ENCODE measurements at places on chromosomes 1 and 21.

DNA sequence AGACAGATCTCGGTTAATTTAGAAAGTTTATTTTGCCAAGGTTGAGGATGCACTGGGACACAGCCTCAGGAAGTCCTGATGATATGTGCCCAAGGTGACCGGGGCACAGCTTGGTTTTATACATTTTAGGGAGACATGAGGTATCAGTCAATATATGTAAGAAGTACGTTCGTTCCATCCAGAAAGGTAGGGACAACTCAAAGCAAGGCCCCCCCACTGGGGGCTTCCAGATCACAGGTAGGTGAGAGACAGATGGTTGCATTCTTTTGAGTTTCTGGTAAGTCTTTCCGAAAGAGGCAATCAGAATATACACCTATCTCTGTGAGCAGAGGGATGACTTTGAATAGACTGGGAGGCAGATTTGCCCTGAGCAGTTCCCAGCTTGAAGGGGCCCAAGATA lies 60.4 kb upstream of the VTCN1 start:
- DNase-seq: no peak

- DNase-seq: no peak
These were observed 46.6 kb upstream of the VTCN1 start for GRCh38 chr1:117257291-117257690.

- DNase-seq: no peak
These were observed 1.4 kb downstream of the GPR161 start for GRCh38 chr1:168135116-168135920.

- DNase-seq: no peak
These were observed 80.6 kb downstream of the CENPF start for GRCh38 chr1:214683621-214684020.

- no peak for DNase-seq
These were observed 250.9 kb upstream of the DAB1 start for GRCh38 chr1:57674801-57675200.

- no peak for DNase-seq
These were observed 857.8 kb upstream of the B3GALT2 start for GRCh38 chr1:194043984-194044755.

DNA sequence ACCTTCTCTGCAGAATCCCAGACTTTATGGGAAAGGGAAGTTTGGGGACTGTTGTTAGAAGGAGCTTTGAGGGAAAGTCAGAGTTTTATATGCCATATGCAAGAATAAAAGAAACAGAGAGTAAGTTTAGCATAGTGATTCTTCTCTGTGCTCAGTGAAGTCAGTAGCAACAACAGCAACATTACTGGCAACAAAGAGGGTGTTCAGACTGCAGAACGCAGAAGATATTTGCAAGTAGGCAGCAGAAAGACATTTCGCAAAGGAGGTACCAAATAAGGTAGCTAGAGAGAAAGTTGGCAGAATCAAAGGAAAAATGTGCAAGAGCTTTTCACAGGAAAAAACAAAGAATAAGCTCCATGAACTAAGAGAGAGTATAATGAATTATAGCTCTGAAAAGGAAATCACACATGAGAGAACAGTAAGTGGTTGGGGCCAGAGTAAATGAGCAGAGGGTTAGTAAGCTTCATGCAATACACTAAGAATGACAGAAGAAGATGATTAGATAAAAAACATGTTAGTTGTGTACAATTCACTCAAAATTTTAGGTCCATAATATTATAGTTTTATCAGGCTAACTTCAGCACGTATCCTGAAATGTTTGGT lies 98.1 kb downstream of the NEGR1 start:
- DNase-seq: no peak

DNA sequence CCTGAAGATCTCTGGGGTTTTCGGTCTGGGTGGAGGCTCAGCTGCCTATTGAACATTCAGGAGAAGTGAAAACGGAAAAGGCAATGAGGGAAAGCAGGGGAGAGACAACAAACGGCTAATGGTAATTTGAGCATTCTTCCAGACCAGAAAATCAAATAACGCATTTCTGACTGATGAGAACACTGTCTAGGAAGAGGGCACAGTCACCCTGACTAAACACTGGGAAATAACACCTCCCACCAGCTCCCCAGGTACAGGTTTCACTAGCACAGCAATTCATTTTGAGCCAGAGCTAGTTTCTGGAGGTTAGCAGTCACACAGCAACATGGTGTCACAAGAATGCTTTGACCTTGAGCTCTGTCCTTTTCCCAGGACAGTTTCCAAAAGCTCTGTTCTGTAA lies 21.1 kb downstream of the NCF2 start:
- DNase-seq: no peak

GRCh38 chr1:27394925-27395324 lies 2.5 kb downstream of the GPR3 start:
- no peak for DNase-seq

GRCh38 chr1:21272540-21272939 lies 17.7 kb downstream of the ECE1 start:
- no peak for DNase-seq

GRCh38 chr1:59730302-59730701 lies 84.4 kb upstream of the HOOK1 start:
- DNase-seq: no peak

- DNase-seq: no peak
These were observed 49.2 kb downstream of the ENAH start for GRCh38 chr1:225603538-225604354.

DNA sequence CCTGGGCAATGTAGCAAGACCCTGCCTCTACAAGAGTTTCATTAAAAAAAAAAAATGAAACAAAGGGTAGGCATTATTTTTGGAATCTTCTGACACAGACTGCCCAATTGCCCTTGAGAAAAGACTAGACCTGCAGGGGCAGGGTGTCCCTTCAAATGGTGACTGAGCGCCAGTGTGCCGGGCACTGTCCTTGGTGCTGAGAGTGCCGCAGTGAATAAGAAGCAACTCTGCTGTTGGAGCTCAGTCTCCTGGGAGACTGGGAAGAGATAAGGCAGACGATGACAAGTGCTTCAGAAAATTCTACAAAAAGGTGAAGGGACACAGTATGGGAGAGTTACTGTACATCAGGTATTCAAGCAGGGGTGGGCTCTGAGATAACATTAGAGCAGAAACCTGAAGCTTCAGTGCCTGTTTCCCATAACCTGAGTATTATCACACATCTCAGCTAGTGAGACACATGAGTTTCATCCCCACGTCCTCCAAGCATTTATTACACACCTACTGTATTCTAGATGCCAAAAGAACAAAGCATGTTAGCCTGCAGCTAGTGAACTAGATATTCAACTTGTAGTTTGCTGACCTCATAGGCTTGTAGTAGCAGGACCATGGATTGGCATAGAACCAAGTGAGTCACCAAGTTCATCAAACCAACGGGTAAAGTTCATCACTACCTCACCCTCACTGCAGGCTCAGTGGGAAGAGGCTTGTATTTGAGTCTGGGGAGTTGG lies 18.4 kb upstream of the RPL11 start:
- DNase-seq: peak; percentile 62

GRCh38 chr1:77038000-77038399 lies 170.7 kb downstream of the ST6GALNAC5 start:
- DNase-seq: no peak

DNA sequence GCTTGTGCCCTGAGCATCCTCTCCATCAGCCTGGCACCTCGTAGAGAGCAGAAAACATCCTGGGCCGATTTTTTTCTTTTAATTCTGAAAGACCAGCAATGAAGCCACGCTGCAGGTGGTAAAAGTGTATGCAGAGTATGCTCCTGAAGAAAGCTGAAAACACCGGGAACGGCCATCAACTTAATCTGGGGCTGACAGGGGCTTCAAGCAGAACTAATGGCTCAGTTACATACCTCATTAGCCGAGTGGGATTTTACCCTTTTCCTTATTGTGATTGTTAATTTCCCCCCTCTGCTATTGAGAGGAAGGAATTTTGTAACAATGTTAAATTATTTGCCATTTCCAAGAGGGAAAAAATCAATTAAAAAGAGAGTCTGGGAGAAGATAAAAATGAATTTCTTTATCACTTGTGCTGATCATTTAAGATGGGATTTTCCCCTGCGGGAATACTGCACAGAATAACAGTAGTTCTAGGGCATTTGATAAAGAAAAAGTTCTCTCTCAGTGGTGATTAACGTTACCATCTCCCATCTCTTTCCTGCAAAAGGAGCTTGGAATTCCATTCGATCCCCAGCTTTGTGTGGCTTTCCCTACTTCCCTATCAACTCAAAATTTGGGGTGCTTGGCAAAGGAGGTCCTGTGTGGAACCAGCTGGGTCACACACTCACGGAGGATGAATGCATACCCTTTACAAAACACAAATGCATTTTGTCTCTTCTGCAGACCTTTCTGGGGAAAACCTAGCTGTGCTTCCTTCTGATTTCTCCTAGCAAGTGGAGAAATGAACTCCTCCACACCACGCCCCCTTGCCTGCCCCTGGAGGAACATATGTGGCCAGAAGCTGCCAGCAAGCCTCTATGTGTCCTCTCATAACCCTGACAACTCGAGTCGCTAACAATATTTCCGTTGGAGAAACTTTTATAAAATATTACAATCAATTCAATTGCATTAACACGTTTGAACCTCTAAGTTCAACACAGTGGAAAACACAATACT lies 70.9 kb downstream of the RRAGC start:
- no peak for DNase-seq

GRCh38 chr1:145891587-145892485 lies 6.2 kb upstream of the ANKRD35 start:
- peak; percentile 89 for DNase-seq

DNA sequence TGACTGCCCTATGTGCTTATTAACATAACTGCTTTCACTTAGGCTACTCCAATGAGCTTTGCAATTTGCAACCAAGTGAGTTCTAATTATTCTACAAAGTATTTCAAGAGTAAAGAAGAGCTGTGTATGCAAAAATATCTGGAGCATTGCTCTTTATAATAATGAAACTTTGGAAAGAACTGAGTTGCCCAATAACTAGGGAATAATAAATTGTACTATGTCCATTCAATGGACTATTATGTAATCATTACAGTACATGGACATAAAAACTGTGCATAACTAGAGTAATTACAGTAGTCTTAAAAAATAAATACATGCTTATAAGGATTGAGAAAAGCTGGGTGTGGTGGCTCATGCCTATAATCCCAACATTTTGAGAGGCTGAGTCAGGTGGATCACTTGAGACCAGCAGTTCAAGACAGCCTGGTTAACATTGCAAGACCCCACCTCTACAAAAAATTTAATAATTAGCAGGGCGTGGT lies 70.3 kb upstream of the JAK1 start:
- DNase-seq: no peak

DNA sequence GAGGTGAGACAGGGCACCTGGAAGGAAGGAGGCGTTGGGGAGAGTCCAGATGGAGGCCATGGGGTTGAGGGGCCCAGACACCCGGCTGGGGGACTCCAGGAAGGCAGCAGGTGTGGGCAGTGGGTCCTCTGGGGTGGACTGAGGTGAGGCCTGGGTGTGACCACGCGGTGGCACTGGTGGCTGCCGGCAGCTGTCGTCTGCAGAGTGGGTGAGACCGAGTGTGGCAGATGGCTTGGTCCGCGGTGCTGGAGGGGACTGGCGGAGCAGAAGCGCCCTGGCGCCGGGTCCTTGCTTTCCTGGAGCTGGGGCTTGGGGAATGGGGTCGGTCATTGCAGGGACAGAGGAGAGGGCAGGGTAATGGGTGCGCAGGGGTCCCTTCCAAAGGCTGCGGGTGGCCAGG lies 12.5 kb downstream of the AGRN start:
- DNase-seq: no peak

DNA sequence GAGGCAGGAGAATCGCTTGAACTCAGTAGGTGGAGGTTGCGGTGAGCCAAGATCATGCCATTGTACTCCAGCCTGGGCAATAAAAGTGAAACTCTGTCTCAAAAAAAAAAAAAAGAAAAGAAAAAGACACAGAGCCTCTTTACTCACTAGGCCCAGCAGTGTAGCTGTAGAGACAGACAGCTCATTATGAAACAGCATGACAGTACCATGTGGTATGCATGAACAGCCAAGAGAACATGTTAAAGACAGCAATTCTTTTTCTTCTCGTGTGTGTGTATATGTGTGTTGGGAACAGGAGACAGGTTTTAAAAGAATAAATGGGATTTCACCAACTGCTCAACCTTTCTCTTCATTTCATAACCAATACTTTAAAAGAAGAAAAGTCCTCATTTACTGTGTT lies 118.8 kb downstream of the PIK3R3 start:
- no peak for DNase-seq

DNA sequence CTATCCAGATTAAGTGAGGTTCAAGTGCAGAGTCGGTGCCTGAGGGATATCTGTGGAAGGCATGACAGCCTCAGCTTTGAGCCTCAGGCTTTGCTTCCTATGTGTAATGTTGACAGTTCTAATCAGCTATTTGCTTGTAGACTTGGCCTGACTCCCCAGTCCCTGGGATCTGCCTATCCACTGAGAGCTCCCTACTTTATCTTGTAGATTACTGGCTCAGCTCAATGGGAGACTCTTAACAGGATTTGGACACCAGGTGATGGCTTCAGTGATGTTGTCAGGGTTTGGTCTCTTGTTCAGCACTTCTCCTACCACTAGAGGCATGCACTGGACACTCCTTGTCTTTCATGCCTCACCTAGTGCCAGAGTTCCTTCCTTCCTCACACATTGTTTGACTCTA lies 126.6 kb upstream of the BEND5 start:
- DNase-seq: no peak

DNA sequence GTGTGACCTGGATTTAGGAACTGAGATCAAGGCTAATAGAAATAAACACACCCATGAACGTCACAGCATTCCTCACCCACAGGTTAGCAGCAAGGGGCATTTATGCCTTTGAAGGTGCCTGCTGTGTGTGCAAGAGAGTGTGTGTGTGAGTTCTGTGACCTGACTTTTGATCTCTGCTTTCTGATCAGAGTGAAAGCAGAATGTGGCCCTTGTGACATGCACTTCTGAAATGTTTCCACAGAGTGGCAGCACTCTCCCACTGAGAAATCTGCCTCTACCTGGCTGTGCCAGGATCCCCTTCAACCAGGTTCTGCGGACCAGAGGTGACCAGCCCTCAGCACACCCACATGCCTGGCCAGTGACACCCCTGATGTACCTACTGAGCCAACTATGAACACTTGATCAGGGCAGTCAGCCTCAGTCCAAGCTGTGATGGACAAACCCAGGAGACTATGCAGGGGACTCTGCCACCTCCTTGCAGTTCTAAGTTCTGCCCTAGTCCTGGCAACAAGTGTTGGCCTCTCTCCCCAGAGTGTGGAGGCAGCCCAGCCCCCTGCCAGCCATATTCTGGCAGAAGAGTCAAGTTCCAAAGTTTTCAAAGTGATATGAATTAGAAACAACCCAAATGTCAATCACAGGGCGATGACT lies 41.0 kb downstream of the RXRG start:
- peak; percentile 36 for DNase-seq

DNA sequence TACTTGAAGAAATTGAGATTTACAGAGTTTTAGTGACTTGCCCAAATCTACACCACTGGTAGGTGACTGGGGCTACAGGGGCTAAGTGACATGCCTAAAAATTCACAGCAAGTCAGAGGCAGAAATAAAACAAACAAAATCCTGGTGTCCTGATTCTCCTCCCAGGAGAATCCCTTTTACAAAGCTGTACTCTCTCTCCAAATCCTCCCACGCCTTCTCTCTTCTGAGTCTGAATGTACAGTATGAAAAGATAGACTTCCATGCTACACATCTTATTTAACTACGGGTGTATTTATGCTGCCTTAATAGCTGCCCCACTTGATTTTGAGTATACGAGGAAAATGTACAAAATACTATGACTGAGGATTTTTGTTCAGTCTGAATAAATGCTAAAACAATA lies 65.4 kb downstream of the SGIP1 start:
- no peak for DNase-seq
